ENCODE measurements at places on chromosomes 11 and 22.

DNA sequence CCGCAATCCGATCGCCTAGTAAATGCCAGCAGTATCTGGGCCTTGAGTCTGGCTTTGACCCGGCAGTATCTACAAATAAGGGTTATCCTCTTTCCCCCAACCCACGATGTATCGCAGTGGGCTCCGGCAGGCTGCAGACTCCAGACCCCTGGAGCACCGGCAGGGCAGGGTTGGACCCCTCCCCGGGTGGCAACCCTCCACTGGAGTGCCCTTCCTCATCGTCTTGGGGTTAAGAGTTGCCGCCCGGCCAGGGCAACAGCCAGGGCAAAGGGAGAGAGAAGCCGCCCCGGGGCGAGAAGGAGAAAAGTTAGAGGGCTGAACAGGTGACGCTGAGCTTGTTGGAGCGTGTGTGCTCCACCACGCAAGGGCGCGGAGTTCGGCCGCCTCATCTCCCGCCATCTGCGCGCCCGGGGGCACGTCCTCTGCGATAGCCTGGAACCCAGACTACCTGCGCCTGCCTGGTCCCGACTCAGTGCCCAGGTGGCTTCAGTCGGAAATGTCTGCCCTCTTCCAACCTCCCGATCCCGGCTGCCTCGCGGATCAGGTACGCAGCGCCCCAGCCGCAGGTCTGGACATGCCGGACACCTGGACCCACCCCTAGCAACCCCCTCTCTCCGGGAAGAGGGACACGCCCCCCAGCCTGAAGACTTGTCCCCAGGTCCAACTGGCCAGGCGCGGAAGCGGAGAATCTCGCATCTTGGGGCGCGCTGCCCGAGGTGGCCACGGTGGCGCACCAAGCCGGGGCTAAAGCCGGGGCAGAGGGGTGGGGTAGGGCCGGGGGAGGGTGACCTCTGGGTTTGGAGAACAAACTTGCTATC lies 1.2 kb downstream of the DSCAML1 start:
- no peak for ATAC-seq

- no peak for ATAC-seq
Measured at GRCh38 chr22:16845465-16845864, 20.3 kb upstream of the XKR3 start.

- peak; percentile 79 for ATAC-seq
Measured at GRCh38 chr11:3947061-3947460, 91.6 kb downstream of the STIM1 start.

DNA sequence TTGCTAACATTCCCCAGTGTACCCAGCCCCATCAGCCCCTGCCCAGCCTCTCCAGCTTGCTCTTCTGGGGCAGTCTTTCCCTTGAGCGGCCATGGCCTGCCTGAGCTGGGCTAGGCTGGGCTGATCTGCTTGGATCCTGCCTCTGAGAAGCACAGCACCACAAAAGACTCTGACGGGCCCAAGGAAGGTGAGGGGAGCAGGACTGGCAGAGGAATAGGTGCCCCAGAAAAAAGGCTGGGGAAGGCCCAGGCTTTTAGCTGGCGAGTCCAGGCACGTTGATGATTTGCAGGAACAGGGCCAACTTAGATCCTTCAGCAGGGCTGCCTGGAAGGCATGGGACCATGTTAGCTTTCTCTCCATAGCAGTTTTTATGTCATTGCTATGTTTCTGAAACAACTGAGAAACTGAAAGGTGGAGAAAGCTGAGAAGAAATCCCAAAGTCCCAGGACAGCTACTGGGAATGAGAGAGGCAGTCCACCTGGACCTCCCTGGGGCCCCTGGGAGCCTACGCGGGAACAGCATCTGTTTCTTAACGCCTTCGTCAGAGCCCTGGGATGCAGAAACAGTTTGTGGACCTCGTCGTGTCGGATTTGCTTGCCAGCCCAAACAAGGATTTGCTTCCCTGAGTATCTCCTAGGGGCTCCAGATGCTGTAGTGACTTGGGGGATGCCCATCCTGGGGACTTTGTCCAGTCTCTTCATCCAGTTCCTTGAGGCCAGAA lies 24.4 kb upstream of the FXYD6 start:
- no peak for ATAC-seq

- ATAC-seq = no peak
Measured at GRCh38 chr11:82903843-82904586, 2.5 kb downstream of the DDIAS start.

DNA sequence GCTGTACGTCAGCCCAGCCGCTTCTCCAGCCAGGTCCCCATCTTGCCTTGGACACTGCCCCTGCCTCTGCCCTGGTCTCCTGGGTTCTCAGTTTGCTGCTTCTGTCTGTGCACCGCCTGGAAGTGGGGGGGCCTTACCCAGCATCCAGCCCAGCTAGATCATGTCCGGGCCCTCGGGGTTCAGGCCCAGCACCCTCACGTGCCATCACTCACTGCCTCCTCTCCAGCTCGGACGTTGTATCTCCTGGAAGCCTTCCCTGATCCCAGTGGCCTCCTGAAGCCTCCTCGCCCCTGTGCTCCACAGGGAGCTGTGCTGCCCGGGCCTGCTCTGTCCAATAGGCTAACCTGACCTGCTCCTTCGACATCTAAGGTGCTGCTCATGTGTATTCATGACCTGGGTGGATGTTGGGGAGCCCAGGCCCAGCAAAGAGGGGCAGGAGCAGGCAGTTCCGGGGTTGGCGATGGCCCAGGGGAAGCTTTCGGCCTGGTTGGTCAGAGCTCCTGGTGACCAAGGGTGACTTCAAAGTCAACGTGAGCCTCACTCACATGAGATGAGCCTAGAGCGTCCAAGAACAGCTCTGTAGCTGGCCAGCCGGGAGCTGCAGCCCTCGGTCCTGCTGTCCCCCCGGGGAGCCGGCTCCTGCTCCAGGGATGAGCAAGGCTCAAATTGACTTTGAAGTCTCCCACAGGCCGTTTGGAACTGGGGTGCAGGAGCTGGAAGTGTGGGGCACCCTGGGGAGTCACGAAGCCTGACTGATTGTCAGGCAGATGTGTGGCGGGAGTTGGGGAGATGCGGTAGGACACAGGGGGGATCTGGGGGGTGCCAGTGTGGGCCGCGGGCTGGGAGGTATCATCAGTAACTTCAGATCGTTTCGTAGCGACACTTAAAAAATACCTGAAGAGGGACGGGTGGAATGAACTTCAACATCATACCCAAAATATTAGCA lies 5.2 kb upstream of the ASCL2 start:
- ATAC-seq = no peak

DNA sequence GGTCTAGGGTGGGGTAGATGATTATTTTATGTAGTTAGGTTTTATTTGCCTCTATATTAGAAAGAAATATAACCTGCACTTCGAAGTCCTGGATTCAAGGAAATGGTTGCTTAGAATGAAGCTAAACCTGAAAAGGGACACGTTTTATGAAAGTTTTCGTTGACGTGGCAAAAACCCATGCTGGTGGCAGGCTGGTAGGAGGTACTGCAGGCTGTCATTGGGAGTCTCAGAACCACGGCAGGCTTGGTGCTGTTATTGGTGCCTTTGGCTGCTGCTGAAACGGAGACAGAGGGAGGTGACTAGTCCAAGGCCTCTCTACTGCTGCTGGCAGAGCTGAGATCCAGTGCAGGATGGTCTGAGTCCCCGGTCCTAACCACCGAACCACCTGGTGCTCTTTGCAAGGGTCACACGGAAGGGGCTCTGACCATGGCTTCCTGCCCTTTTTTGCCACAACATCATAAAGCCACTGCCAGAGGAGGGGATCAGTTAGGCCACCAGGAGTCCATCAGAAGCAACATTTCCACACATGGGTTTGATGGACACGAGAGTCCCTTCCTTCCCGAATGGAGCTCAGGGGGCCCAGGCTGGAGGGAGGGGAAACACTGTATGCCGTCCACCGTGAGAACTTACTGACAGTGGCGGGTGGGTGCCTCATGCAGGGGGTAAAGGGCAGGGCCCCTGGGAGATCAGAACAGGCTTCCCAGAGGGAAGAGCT lies 13.4 kb downstream of the CSF2RB start:
- no peak for ATAC-seq

DNA sequence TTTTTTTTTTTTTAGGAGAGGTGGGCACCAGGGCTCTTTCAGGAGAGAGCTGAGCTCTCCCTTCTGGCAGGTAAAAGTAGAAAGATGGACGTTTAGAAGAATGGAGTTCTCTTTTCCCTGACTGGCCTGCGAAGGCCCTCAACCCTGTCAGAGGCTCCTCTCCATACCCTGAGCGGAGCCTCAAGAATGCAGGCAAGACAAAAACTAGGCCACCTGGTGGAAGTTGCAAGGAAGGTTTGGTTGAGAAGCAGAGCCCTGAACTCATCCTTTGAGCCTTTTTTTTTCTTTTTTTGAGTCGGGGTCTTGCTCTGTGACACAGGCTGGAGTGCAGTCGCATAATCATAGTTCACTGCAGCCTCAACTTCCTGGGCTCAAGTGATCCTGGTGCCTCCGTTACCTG lies 1.4 kb downstream of the OTOG start:
- peak; percentile 48 for ATAC-seq

DNA sequence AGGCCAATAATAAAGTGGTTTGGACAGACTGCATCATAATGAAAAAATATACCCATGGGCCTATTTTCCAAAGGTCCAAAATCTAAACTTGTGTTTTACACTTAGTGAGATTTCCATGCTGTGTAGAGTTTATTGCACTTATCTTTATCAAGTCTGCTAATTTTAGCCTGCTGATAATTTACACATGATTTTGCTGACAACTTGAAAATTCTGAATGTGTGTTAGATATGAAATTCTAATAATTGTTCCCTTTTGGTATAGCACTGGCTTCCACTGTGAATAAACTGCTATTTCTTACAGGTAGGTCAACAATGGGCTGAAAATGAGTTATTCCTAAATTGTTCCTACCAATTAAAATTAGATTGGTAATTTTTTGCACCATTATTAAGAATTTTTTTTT lies 589.1 kb upstream of the ANO3 start:
- no peak for ATAC-seq

DNA sequence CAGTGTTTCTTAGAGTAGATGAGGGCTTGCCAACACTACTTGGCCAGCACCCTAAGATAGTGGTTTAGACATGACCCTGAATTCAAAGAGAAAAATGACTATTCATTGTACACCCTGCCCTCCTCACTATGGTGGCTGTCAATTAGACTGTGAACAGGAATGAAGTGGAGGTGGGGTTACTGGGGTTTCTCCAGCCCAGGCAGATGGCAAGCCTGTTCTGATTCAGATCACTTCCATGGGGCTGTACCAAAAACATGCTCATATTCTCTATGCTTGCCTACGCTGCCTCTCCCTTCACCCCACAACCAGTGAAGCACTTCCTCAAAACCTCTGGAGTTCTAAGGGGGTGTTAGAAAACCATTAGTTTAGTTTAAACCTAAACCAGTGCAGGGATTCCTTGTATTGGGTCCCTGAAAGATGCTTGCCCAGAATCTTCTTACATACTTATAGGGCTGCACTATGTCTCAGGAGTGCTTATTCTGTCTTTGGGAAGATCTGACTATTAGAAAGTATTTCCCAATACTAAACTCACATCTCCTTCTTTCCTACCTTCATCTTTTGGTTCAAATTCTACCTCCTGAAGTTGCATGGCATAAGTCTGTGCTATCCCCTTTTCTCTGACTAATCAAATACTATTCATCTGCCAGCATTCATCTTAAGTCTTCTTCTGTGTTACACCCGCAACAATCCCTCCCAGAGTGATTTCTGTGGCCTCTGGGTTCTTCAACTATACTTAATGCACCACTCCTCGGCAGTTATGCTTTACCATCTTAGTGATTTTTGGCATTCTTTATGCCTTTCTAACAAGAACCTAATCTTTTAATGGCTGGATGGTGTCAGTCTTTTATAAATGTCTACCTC lies 71.8 kb downstream of the ATG16L2 start:
- no peak for ATAC-seq

DNA sequence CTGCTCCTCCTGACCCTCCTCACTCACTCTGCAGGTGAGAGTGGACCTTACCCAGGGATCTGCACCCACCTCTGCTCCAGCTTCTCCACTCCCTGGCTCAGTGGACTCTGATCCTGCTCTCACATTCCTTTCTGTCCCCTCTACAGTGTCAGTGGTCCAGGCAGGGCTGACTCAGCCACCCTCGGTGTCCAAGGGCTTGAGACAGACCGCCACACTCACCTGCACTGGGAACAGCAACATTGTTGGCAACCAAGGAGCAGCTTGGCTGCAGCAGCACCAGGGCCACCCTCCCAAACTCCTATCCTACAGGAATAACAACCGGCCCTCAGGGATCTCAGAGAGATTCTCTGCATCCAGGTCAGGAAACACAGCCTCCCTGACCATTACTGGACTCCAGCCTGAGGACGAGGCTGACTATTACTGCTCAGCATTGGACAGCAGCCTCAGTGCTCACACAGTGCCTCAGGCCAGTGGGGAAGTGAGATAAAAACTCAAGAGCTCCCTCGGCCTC lies 29.7 kb upstream of the VPREB1 start:
- ATAC-seq = no peak

- ATAC-seq = no peak
Measured at GRCh38 chr11:103901656-103902055, 134.8 kb upstream of the DDI1 start.

DNA sequence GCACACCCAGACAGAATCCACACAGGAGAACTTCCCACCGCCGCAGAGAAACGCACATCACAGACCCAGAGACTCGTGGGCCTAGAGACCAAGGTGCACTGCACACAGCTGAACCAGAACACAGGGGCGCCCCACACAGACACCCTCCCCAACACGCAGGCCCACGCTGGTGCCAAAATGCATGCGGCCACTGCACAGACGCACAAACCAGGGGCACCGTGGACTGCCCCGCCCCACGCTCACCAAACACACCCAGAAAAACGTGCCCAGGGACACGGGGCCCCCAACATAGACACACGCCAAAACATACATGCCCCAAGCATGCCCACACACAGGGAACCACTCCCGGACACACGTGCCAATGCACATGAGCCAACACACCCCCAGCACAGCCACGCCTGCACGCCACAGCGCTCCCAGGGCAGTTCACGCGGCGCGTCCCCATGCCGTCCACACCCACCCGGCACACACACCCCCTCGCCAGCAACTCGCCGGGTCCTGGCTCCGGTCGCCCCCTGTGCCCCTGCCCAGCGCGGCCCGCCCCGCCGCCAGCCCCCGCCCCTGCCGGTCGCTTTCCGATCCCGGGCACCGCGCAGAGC lies 7.8 kb downstream of the ELFN2 start:
- no peak for ATAC-seq

- no peak for ATAC-seq
Measured at GRCh38 chr11:76190376-76190775, 15.9 kb downstream of the WNT11 start.

DNA sequence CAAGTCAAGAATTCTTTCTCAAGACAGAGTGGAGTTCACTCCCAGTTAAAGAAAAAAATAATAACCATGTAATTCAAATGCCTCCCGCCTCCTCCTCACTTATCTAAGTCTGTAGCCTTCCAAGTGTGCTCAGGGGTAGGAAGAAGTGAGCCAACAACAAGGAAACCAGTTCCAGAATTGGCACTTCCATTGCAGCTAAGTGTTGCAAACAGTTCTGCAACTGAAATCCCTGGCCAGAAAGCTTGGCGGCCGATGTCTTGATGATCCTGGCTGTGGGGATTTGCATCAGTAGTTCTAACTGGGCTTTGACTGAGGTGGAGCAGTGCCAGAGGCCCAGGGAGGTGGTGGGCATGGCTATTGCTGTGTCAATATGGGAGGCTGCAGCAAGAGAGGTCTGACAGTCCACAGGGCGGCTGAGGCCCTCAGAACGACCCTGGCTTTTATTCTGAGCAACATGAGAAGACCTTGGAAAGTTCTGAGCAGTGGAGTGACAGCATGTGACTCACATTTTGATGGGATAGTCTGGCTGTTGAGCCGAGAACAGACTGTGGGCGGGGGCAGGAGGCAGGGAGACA lies 19.2 kb downstream of the DHCR7 start:
- no peak for ATAC-seq

- ATAC-seq = no peak
Measured at GRCh38 chr11:91170711-91171110, 947.9 kb upstream of the CHORDC1 start.

GRCh38 chr11:20047006-20047768 lies 113.1 kb downstream of the DBX1 start:
- ATAC-seq = no peak
